NCI-H774 (cell line): ENCODE measurements at places on chromosomes 1 and 21.

DNA sequence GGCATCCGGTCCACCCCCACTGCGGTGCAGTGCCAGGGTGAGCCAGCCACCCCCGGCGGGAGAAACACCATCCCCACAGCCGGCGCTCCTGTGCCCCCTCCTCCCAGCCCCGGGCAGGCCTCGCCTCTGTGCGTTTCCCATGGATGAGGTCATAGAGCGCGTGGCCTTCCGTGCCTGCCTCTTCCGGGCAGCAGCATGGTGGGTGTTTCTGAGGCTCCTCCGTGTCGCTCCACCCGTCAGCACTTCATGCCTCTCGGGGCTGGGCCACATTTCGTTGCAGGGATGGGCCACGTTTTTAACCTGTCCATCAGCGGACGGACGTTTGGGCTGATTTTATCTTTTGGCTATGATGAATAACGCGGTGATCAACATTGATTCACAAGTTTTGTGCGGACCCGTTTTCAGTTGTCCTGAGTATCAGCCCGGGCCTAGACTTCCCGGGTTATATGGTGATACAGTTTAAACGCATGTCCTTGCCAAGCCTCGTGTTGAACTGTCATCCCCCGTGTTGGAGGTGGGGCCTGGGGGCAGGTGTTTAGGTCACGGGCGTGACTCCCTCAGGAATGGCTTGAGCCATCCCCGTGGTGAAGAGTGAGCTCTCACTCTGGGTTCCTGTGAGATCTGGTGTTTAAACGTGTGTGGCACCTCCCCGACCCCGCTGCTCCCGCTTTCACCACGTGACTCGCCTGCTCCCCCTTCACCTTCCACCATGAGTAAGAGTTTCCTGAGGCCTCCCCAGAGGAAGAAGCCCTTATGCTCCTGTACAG lies 64.8 kb downstream of the SLX9 start:
- DNase-seq = no peak

GRCh38 chr1:107538502-107538901 lies 397.7 kb downstream of the NTNG1 start:
- no peak for DNase-seq

DNA sequence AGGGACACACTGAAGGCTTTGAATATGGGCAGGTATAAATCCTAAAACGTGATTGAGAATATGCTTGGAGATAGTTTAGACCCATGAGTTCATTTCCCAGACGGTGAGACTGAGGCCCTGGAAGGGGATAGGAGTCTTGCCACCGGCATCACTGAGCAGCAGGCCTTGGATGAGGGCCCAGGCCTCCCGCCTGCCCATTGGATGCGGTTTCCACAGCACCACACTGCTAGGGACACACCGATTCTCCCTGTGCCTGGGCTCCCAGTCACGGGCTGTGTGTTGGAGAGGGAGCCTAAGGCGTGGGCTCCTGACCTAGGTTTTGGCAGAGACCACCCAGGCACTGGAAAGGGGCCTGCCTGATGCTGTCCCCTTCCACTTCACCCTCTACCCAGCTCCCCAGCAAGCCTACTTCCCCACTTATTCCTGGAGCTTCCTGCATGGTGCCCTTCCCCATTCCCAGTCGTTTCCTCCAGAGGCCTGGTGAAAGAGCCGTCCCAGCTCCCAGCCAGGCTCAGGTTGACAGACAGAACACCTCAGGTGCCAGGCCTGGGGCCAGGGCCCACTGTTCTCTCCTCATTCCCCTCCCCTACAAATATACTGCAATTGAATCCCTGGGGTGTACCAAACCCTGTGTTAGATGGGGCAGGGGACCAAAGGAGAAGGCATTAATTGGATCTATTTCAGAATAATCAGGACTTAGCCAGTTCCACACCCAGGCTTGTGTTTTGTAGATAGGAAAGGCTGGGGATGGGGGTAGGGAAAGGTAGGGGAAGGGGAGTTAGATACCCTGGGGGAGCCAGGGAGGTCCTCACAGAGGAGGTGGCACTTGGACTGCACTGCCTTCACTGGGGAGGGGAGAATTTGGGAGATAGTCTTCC lies 3.4 kb downstream of the FOXO6 start:
- DNase-seq = no peak

DNA sequence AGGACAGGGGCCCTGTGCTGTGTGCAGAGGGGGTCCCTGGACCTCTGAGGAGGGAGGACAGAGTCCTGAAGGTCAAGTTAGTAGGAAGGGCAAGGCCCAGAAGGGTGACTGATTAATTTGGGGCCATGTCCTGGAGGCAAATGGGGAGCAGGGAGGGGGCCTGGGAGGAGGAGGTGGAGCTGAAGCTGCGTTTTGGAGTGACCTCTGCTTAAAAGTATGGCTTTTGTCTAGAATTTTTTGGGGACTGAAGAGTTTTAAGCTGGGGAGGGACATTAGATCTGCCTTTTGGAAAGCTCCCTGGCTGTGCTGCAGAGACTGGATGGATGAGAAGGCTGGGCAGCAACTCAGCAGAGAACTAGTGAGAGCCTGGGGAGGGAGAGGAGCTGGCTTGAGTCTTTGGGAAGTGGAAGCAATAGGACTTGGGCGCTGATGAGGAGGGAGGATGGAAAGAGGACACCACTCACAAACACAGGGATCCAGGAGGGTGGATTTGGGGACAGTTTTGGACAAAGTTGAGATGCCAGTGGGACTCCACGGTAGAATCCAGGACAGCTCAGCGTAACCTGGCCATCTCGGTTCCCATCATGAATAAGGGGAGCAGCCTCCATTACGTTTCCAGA lies 52.9 kb downstream of the ACBD3 start:
- DNase-seq = no peak

DNA sequence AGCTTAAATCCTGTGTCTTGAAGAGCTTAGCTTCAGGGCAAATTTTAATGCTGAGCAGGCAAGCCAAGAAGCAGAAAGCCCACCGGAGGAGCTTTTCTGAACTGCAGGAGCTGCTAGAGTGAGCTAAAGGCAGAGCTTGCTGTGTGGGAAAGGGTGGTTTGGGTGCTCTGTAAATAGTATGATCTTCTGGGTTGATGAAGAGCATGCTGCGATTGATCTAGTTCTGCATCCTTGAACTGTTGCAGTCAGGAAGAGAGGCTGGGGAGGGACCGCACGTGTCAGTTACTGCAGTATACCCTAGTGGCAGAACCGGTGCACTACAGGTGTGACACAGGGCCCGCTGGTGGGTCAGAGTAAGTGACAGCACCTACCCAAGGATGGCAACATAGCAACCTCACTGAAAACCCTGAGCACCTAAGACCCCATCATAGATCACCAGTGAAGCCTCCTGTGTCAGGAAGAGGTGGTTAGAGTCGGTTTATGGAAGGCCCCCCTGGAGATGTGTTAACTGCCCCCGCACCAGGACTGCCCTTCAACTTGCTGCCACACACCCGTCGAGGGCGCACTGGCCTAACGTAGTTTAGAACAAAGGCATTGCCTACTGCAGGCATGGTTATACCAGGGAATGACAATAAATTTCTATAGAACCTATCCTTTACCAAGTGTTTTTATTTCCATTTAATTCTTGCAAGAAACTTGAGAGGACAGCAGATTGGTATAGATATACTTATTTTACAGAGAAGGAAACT lies 146.0 kb upstream of the KIAA0040 start:
- DNase-seq = no peak

- DNase-seq = peak; percentile 42
Measured at GRCh38 chr1:180643693-180644092, 11.9 kb downstream of the XPR1 start.

- DNase-seq = no peak
Measured at GRCh38 chr1:1898246-1898933, 7.5 kb upstream of the GNB1 start.

DNA sequence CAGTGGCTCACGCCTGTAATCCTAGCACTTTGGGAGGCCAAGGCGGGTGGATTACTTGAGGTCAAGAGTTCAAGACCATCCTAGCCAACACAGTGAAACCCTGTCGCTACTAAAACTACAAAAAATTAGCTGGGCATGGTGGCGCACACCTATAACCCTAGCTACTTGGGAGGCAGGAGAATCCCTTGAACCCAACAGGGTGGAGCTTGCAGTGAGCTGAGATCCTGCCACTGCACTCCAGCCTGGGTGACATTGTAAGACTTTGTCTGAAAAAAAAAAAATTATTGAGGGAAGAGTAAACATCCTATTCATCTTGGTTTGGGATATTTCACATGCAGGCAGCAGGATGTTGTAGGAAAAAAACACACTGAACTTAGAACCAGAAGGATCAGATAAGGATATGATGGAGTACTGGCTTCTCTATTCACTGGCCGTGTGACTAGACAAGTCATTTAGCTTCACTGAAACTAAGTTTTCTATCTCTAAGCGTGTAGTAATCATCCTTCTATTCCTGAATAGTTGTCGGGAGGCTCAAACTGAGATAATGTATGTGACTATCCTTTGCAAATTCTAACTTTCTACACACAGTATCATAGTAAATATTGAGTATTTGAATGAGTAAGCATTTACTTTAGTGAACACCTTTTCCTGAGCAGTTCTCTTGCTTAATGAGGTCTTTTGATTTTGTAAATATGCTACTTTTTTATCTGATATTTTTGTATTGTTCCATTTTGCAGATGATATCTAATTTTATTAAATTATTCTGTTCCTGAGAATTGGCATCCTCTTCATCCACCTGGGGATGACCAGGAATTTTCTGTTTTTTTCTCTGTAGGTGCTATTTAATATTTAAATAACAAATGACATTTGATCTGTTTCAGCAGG lies 18.2 kb downstream of the CAP1 start:
- DNase-seq = no peak

GRCh38 chr1:113488576-113489177 lies 98.4 kb downstream of the MAGI3 start:
- DNase-seq = no peak

DNA sequence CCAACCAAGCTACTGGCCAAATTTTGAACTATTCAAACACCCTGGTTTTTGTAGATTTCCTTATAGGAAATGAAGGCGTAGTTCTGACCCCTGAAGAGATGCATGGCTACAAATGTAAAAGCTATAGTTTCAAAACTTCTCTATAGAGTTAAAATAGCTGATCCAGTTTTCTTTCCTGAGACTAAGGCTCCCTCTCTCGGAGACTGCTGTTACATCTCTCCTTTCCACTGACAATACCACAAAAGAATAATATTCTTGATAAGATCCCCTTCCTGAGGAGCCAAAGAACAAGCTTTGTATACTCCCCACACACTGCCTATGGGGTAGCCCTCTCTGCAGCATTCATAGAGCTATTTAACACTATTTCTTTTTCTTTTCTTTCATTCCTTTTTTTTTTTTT lies 6.7 kb upstream of the CFAP126 start:
- no peak for DNase-seq

DNA sequence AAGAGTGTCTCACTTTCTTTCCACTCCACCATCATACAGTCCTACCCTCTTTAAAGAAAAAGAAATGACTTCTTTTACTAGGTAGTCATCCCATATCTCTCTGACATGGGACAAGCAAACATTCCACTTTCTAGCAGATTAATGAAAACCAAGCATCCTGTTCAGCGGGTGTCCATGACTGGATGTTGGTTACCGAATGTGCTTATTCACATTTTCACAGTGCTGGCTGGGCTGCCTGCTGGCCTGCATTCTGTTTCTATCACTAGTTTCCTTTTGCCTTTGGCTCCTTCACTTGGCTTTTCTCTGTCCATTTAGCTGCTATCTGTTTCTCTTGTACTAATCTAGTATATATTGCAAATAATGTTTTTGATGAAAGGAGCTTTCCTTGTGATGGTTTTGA lies 598.4 kb downstream of the RWDD3 start:
- no peak for DNase-seq

DNA sequence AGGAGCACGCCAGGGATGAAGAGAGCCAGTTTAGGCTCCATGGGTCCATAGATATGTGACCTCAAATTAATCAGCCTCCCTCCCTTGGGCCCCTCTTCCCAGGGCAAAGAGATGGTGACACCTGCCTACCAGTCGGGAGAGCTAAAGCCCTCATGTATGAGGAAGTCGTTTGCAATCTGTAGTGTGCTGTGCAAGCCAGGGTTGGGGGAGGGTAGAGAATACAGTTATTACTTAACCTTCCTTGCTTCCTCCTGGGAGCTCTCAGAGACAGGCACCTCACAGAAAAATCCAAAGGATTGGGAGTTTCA lies 4.0 kb downstream of the PGLYRP4 start:
- peak; percentile 24 for DNase-seq

GRCh38 chr1:191839891-191840290 lies 318.4 kb upstream of the RGS18 start:
- DNase-seq = no peak

DNA sequence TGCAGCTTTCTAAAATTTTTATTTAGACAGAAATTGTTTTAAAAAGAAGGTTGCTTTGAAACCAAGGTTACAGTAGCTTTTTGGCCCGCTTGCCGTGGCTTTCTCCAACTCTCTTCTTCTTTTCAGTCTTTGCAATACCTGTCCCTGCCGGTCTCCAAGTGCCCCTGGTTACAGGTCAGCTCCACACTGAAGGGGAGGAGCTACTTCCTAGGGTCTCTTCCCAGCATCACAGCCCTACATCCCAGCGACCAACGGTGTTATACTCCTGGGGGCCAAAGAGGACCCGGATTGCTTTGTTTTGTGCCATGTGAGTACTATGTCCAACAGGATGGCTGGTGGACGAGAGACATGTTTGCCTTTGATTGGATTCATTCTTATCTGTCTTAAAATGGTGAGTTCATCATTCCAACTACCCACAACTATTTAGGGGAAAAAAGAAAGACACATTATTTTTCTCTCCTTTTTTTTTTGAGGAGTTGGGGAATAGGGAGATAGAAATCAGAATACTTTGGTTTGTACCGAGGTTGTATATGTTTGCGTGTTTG lies at the start of gene FNDC7:
Gene FNDC7 (plus strand): TSS at position 303 of the 545 bp plus-strand sequence. CDS start 26 bp downstream, at position 329.
- DNase-seq = no peak

DNA sequence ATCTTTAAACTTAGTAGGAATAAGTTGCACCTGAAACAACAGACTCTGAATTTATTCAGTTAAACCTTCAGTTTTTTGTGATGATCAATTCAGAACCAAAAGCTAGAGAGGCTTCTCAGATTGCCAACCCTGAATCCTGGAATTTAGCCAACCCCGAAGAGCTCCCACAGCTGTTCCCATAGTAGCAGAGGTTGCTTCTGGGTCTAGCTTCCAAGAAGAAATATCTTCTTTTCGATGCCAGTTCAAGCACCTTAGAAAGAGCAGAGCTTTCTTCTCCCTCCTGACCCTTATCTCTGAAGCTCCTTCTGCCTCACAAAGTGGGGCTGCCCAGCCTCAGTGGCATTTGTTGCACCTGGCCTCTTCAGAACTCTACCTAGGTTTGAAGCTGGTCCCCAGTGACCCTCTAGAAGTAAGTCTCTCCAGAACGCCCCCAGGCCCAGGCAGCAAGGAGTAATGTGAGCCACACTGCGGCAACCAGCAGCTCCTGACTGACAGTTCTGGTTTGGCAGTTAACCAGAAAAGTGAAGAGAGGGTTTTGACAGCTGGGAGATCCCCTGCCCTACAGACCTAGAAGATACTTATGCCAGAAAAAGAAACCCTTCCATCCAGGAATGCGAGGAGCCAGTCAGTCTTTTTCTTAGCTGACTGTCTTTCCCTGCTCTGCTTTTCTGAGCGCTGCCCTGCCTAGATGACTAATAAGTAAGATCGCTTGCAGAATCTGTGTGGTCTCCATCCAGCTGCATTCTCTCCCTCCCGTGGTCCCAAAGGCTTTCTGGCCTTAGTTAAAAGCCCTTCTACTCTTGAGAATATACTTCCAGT lies 165.9 kb downstream of the ADGRL4 start:
- DNase-seq = no peak

- no peak for DNase-seq
Measured at GRCh38 chr1:81617308-81617967, 183.3 kb upstream of the ADGRL2 start.

- DNase-seq = no peak
Measured at GRCh38 chr1:164803366-164803765, 244.4 kb downstream of the PBX1 start.
